ENCODE measurements at places on chromosomes 6 and 20. TPM values are rescaled to one million over a fixed set of nuclear protein-coding genes. Genes with fewer than 3 reads are reported as not detected.

HLA-DPB1 gene
- 33.5 TPM for total RNA-seq

- peak; percentile 55 for DNase-seq
Measured at GRCh38 chr6:44439270-44440045, 52.0 kb downstream of the CDC5L start.

INSM1 gene
- total RNA-seq, result not detected

- DNase-seq, result no peak
Measured at GRCh38 chr6:45047573-45047972, 280.6 kb upstream of the RUNX2 start.

BPIFB2 gene
- not detected for total RNA-seq

- DNase-seq, result no peak
Measured at GRCh38 chr6:30157999-30158398, 3.0 kb downstream of the TRIM10 start.

DNA sequence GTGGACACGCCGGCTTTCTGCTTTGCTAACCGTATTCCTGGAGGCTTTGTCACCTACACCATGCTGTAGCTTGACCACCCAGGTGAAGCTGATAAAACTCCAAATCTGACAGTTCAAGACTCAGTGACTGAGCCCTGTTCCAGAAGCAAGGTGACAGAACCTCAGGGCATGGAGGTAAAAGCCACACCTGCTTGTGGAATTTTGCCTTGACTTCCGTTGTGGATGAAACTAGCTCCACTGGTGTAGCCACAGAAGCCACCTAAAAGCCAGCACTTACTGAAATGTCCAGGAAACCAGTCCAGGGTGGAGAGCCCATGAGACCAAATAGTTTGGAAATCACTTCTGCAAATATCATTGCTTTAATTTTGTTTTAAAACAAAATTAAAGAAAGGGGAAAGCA lies 11.0 kb downstream of the CST8 start:
- no peak for DNase-seq

DNA sequence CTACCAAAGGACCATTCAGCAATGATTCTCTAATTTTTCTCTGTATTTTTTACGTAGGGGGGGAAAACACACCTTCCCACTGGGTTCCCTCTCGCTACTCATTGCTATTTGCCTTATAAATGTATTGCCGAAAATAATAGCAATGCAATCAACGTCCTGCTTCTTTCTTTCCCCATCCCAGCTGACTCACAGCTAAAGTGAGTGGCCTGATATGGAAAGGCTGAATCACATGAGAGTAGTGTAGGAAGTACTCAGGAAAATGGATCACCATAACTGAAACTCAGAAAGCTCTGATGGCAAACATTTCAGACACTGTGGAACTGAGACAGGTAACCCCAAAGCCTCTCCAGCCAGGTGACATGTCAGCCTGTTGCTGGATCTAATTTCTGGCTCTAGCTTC lies 49.3 kb upstream of the SRPK1 start:
- DNase-seq, result peak; percentile 73

DNA sequence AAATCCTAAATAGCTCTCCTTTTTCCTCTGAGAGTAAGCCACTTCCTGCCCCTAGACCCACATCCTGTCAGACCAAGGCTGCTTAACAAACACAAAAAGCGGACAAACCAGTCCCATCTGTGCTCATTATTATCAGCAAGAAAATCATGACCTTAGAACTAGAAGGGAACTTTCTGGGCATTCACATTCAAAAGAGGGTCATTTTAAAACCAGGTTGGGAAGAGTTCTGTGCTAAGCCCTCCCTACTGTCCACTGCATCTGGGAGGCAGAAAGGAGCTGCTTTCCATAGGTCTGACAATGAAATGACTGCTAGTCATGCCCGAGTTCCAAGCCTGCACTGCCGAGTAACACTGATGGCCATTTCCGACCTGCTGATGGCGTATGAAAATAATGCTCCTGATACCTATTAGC lies 15.4 kb downstream of the EZR start:
- DNase-seq, result peak; percentile 79

OR12D3 gene
- not detected for total RNA-seq

MAK gene
- not detected for total RNA-seq

ECHDC1 gene
- 43.6 TPM for total RNA-seq

DNA sequence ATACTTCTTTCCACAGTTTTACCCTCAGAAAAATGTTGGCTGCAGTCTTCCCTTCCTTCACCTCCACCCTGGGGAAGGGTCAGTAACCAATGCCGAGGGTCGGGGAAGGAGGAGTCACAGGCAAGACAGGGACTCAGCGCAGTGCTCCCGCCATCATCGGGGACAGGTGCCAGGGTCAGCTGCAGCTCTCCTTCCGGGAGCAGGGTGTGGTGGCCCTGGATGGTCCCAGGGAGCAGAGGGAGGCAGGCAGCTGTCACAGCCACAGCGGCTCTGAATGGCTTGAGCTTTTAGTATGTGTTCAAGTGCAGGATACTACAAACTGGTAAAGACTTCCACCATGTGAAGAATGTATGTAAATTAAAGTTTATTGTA lies 26.0 kb upstream of the PI16 start:
- no peak for DNase-seq

DNA sequence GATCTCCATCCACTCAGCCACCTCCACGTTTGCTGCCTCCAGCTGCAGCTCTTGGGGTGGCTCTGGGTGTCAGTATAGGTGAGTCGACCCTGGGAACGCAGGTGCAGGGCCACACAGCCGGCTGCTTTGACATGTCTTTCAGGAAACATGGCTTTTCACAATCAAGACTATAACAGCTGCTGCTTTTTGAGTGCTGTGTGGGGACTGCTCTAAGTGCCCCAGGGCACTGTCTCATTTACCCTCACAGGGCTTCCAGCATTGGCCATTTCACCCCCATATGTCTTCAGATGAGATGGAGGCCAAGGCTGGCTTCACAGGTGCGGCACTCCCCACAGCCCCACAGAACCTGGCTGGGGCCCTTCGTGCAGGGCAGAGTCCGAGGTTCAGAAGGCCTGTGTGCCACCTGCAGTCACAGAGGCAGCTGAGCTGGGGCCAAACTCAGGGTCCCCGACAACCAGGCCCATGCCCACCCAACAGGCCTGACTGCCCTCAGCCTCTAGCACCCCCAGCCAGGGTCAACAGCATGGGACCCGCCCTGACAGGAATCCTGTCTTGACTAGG lies 14.9 kb upstream of the CST7 start:
- no peak for DNase-seq

XPO5 gene
- total RNA-seq, result 70.7 TPM

ZFP57 gene
- not detected for total RNA-seq

DNA sequence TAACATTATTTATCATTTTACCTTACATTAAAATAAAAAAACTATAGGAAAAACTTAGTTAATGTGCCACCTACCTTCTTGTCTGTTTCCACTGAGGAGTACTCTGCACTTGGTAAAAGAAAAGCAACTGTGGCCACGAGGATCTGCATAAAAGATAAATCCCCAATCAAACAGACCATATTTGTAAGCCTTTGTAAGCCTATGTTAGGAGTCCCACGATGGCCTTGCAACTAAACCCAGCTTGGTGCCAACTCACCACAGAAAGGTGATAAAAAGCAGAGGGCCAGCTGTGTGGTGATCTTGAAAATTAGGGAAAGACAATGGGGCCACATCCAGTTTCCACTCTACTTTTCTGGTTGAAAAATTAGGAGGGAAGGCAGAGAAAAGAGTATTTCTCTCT lies 156.9 kb downstream of the INSM1 start:
- no peak for DNase-seq

DNA sequence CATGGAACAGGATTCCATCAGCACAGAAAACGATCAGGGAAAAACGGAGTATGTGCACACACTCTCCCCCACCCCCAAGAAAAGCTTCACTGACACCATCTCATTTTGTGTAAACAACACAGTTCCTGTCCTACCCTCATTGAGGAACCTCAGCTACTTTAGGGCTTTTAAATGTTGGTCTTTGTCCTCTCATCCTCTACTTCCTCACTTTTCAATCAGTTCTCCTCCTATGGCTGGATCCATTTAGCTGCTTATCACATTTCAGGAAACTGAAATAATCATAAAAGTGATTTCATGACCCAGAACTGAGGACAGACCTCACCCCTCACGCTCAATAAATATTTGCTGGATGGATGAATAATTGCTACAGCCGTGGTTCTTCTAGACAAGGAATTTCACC lies 33.1 kb upstream of the PNRC1 start:
- DNase-seq, result no peak

DNA sequence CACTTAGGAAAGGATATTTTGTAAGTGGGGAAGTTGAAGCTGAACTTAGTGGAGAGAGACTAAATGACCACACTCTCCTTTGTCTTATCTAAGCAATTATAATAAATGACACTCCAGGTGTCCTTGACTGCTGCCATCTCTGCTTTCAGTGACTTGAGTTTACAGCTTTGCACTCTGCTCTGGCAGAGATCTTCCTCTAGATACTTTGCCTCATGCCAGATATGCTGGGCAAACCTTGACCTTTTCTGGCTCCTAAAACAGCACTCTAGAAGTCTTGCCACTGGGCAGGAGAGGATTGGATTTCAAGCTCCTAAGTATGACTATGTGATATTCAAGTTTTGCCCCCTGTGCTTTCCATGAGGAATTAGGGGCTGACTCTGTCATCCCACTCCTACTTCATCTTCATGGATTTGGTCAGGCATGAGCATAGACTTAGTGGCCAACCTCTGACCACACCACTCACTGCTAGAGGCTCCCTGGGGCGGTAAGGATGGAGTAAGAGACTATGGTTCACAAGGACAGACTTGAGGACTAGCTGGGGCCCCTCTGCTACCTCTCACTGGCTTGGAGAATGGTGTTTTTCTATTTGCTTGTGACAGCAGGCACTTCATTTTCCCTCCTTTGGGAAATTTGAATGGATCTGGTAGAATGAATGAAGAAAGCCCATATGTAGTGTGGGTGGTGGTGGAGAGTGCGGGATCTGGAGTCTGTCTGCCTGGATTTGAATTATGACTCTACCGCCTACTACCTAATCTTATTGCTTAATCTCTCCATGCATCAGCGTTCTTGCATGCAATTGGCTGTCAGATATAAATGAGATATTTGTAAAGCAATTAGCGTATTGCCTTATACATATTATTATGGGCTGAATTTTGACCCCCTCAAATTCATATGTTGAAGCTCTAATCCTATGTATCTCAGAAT lies 191.4 kb downstream of the REV3L start:
- DNase-seq, result no peak

Data from HT1080 (cell line).